ENCODE measurements at places on chromosomes 16 and 17. TPM values are rescaled to one million over a fixed set of nuclear protein-coding genes. Genes with fewer than 3 reads are reported as not detected.

DNA sequence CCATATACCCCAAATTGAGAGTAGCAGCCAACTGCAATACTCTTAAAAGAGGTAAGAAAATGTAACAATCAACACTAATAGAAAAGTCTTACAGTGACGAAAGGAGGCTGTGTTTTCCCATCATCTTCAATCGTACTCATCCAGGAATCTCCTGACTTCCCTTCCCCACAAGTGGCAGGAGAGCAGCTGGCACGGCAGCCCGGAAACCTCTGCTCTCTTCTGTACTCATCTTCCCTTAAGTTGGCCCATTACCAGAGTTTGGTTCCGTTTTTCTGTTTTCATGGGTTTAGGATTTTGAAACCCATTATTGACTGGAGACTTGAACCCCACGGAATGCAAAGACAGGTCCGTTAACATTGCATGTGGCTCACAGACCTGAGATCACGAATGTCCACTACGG lies 11.7 kb upstream of the CD300H start:
- DNase-seq: no peak

GRCh38 chr17:74080656-74081582 lies 122.6 kb upstream of the RPL38 start:
- DNase-seq: no peak

Gene CLEC18A
- total RNA-seq: 15.7 TPM

Gene KCNG4
- 0.06 TPM for total RNA-seq

DNA sequence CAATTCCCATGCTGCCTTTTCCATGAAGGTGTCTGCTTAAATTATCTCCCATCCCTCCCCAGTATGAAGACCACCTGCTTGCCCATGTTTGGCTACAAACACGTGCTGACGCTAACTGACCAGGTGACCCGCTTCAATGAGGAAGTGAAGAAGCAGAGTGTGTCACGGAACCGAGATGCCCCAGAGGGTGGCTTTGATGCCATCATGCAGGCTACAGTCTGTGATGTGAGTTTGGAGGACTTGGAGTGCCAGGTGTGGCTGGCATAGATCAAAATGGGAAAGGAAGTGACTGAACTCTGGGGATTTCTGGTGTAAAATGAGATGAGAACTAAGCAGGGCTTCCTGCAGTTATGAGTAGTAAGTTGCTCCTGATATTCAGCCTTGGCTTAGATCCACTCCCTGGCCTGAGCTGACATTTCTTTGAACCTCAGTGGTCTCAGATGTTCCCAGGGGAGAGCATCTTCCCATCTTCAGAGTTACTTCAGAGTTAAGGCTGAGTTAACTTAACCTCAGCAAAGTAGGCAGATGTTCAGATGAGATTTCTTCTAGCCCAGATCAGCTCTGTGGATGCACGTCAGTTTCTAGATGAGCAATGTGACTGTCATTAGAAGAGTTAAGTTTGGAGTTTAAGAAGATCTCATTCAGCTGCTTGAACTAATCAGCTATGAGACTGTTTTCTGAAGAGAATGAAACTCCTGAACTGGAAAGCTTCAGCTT lies 32.7 kb downstream of the ITGB3 start:
- no peak for DNase-seq

Gene GLG1
- 206 TPM for total RNA-seq

Data from testis (tissue), 5 donors.